ENCODE measurements at places on chromosomes 6 and 20. TPM values are rescaled to one million over a fixed set of nuclear protein-coding genes. Genes with fewer than 3 reads are reported as not detected.

Gene SLC22A23
- 85.7 TPM for total RNA-seq

Gene TOP1
- 80.6 TPM for total RNA-seq

- DNase-seq = no peak
Observed at GRCh38 chr6:90284236-90285041, 12.2 kb downstream of the BACH2 start.

DNA sequence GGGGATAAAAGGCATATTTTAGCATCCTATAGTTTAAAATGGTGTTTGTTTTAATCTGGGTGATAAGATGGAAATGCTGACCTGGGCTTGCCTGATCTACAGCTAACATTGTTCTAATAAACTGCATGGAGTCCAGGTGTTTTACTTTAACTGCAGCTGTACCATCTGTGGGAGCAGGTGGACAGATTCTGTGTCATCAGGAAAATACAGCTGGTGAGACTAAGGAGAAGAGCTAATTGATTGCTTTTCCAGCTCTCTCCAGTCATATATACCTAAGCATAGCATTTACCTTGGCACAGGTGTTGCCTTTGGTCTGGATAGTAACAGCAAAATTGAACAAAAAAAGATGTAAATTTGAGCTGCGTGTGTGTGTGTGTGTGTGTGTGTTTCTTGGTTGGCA lies 31.6 kb downstream of the CBFA2T2 start:
- no peak for DNase-seq

- DNase-seq = no peak
Observed at GRCh38 chr6:17758119-17758518, 51.4 kb upstream of the NUP153 start.

DNA sequence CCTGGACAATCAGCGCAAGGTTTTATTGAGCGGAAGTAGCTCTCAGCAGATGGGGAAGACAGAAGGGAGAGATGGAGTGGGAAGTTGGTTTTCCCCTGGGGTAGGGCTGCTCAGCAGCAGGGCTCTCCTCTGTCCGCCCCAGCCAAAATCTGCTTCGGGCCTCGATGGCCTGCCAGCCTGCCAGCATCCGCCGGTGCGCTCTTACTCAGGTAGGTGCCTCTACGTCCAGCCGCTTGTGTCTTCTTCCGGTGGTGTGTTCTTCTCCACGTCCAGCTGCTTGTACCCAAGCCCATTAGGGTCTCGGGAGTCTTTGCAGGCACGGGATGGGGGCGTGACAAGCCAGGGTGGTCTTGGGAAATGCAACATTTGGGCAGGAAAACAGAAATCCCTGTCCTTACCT lies 1340.0 kb upstream of the MAP3K7 start:
- DNase-seq = no peak

- no peak for DNase-seq
Observed at GRCh38 chr6:137190583-137191094, 17.2 kb upstream of the IL22RA2 start.

GRCh38 chr6:105881608-105882007 lies 204.5 kb upstream of the PRDM1 start:
- no peak for DNase-seq
